ENCODE measurements at places on chromosomes 2 and 18. TPM values are rescaled to one million over a fixed set of nuclear protein-coding genes. Genes with fewer than 3 reads are reported as not detected.

The PARD6G gene
- total RNA-seq = 6.8 TPM

The CYS1 gene
- total RNA-seq = 0.37 TPM

The IL18R1 gene
- 0.30 TPM for total RNA-seq

The NCKAP5 gene
- total RNA-seq = 9.2 TPM

The GREB1 gene
- total RNA-seq = 0.83 TPM

The STAT4 gene
- 2.8 TPM for total RNA-seq

The ITGB6 gene
- 0.60 TPM for total RNA-seq

The DRC1 gene
- total RNA-seq = under 0.01 TPM

The SPR gene
- total RNA-seq = 35.9 TPM

The ABCG5 gene
- not detected for total RNA-seq

The M1AP gene
- total RNA-seq = 0.05 TPM

The ASB18 gene
- total RNA-seq = not detected

The SLC14A1 gene
- 135 TPM for total RNA-seq

The DTNA gene
- total RNA-seq = 6.8 TPM

The VRK2 gene
- 19.6 TPM for total RNA-seq

The RAPH1 gene
- 22.3 TPM for total RNA-seq

The IL1F10 gene
- not detected for total RNA-seq

The NEU4 gene
- total RNA-seq = 0.18 TPM

The AQP12A gene
- total RNA-seq = not detected
